ENCODE measurements at places on chromosomes 6 and 20. TPM values are rescaled to one million over a fixed set of nuclear protein-coding genes. Genes with fewer than 3 reads are reported as not detected.

The BANF2 gene
- not detected for polyA plus RNA-seq

DNA sequence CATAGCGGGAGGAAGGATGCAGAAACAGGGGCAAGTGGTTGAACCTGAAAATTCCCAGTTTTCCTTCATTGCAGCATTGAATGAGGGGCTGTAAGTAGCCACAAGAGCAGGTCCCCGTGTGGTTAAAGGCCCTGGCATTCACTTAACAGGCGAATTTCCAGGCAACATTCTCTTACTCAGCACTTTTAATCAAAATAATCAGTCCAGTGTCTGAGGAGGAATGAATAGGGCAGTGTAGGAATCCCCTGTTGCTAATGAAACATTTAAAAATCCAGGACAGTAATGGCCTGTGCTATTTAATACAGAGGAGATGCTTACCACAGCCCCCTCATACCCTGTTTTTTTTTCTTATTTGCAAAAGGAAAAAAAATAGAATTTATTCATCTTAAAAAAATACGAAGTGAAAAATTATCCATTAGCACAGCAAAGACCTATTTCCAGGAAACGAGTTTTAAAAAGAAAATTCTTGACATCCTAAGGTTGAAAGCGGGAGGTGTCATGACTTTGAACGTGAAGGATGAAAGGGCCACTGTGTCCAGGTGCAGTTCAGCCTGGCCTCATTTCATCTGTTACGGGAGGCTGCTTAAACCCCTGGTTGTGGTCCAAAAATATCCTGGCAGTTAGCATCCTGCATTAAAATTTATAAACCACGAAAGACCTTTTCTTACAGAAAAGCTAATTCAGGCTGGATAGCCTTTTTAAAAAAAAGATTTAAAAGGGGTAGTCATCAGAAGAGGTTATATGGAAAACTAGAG lies 20.2 kb downstream of the MYLK4 start:
- no peak for DNase-seq

DNA sequence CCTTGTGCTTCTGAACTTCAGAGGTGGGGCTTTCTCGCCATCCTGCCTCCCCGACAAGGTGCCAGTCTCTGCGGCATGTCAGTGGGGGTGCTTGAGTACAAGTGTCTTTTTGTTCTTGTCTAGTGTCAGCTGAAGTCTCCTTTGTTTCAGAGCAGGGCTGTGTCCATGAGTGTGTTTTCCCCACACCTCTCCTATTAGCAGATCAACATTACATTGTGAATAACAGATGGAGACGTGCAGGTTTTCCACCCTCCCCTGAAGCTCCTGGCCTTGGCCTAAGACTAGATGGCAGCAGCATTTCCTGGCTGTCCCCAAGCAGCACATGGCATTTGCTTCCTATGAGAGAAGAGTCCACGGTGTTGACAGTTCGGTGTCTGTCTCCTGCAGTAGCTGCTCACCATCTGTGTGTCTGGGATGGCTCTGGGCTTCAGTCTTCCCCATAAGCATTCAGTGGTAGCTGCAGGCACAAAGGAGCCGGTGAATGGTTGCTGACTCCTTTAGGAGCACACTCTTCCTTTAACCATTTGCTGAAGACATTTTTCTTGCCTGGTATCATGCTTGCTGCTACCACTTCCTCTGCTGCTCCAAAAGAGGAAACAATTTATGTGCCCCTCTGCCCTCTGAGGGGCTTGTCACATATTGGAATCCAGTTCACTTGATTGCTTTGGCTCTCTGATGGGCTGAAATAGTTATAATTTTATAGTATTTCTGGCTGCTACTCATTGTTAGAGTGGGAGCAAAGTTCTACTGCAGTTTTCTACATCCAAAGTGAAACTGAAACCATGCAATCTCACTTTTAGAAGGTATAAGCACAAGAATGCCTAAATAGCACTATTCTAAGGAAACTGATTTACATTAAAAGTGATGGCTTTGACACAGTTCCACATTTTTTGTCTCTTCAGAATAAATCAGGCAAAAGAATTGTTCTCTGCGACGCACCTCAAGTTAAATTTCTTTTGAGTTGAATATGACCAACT lies 913.0 kb downstream of the C6orf118 start:
- no peak for DNase-seq

GRCh38 chr6:137193256-137194070 lies 20.0 kb upstream of the IL22RA2 start:
- DNase-seq = no peak

DNA sequence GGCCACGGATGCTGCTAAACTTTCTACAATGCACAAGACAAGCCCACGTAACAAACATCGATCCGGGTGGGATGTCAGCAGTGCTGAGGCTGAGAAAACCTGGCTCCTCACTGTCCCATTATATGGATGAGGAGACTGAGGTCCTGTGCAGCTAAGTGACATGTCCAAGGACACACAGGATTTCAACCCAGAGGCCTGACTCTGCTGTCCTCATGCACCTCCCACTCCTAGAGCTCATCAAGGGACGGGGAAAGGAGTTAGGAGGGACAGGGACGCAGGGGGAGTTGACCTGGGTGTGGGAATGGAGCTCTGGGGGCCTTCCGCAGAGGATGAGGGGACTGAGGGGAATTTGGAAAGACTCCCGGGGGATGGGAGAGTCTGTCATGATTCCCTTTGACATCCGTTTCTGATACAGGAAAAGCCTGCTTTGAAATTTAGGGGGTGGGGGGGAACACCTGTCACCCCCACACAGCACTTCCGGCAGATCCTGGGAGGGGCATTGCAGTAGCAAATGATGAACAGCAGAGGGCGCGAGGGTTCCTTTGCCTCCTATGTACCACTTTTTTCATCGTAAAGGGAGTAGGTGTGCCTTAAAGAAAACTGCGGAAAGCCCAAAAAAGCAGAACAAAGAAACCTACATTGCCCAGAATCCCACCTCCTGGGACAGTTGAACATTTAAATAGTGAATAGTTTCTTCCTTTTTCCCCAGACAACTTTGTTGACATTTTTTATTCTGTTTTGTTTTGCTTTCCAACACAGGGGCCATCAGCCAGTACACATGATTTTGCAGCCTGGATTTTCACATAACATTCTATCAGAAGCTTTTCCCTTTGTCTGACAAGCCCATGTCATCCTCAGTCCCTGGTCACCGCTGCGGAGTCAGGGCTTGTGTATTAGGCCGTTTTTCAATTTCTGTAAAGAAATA lies 48.6 kb downstream of the SLC2A10 start:
- DNase-seq = no peak

The C6orf132 gene
- 5.0 TPM for polyA plus RNA-seq

The RAB32 gene
- 32.2 TPM for polyA plus RNA-seq

DNA sequence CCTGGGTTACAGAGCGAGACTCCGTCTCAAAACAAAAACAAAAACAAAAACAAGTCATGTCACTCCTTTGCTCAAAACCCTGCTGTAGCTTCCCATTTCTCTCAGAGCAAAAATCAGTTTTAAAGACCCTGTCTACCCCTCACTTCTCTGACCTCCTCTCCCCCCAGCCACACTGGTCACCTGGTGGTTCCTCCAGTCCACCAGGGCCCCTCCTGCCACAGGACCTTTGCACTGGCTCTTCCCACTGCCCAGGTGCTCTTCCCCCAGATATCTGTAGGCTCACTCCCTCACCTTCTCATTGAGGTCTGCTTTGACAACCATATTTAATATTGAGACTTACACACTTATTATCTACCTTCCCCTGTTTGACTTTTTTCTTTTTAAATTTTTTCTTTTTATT lies 4.9 kb upstream of the TEAD3 start:
- no peak for DNase-seq

DNA sequence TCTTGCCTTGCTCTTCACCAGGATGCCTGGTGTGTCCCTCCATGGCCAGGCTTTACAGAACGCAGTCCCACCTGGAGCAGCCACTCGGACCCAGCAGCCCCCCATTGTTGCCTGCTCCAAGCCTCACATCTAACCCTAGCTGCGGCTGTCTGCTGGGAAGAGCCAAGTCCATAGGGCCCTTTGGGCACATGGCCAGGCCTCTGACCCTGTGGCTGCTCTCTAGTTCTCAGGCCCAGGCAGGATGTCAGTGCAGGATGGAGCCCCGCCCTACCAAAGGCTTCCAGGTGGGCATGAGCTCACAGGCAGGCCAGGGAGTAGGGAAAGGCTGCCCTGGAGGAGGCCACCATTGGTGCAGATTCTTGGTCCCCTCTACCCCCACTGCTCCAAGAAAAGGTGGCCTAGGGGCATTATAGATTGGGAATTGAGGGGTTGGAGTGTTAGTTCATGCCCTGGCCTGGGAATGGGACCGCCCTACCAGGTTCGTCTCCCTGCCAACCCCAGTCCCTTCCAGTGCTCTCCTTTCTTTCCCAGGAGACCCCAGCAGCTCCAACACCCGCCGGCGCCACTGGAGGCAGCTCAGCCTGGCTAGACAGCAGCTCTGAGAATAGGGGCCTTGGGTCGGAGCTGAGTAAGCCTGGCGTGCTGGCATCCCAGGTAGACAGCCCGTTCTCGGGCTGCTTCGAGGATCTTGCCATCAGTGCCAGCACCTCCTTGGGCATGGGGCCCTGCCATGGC lies 18.7 kb downstream of the MAVS start:
- no peak for DNase-seq

GRCh38 chr20:62142252-62143080 lies 728 bp downstream of the PSMA7 start:
- DNase-seq = no peak

DNA sequence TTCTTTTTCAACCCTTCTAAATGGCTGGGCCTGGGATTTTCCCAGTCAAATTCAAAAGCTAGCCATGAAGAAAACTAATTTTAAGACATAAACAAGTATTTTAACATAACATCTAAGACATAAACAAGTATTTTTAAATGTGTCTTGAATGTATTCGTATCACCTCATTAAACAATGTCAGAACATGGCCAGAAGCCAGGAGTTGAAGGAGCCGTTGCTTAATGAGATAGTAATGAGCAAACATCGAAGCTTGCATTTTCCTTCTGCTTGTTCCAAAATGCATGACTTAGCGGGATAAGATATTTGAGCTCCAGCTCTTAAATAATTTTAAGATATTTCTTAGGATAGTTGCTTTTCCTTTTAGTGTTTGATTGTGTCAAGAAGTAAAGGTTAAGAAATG lies 4.2 kb upstream of the RNF182 start:
- DNase-seq = no peak

GRCh38 chr20:43721429-43722152 lies 5.2 kb downstream of the GTSF1L start:
- no peak for DNase-seq

Data from left renal cortex interstitium (tissue), 4 donors.